SIG-M5 (cell line): ENCODE measurements at places on chromosomes 16 and 17.

- DNase-seq, result no peak
Observed at GRCh38 chr17:69326377-69327059, 415 bp downstream of the ABCA5 start.

- DNase-seq, result no peak
Observed at GRCh38 chr17:55690105-55690508, 32.6 kb downstream of the TMEM100 start.

DNA sequence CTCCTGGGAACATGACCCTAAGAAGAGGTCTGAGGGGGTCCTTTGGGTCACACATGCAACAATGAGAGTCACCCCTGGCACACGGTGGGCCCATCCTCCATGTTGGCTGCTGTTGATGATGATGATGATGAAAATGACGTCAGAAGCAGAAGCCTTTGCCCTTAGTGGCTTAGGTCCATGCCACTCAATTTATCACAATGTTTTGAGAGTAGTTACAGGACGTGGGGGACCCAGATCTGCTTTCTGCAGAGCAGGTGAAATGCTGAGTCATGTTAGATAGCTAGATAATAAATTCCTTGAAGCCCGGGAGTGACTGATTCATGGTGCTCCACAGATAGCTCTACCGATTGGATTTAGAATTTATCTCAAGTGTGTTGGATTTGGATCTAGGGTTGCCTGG, 53.9 kb downstream of the VPS35L start:
- no peak for DNase-seq

DNA sequence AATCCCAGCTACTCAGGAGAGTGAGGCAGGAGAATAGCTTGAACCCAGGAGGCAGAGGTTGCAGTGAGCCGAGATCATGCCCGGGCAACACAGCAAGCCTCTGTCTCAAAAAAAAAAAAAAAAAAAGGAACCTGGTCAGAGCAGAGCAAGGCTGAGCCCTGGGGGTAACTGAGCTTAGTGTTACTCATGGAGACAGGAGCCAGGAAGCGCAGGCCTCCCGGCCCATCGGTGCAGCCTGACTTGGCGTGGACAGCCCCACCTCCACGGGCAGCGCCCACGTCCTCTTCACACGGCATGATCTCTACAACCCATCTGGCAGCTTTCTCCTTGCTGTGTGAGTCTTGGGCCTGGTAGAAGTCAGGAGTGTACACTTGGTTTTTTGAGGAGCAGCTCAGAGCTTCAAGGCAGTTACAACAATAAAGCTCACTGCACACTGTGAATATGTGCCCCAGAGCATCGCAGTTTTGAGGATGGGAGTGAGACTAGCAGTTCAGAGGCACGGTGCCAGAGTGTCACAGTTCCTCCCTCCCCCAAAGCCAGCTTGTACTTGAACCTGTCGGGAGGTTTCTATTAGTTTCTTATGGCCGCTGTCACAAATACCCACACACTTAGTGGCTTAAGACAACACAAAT, 129.9 kb downstream of the RAP1GAP2 start:
- DNase-seq, result no peak

- no peak for DNase-seq
Observed at GRCh38 chr16:66304961-66305360, 61.5 kb upstream of the CDH5 start.

- no peak for DNase-seq
Observed at GRCh38 chr16:19785512-19786130, 67.5 kb downstream of the IQCK start.

DNA sequence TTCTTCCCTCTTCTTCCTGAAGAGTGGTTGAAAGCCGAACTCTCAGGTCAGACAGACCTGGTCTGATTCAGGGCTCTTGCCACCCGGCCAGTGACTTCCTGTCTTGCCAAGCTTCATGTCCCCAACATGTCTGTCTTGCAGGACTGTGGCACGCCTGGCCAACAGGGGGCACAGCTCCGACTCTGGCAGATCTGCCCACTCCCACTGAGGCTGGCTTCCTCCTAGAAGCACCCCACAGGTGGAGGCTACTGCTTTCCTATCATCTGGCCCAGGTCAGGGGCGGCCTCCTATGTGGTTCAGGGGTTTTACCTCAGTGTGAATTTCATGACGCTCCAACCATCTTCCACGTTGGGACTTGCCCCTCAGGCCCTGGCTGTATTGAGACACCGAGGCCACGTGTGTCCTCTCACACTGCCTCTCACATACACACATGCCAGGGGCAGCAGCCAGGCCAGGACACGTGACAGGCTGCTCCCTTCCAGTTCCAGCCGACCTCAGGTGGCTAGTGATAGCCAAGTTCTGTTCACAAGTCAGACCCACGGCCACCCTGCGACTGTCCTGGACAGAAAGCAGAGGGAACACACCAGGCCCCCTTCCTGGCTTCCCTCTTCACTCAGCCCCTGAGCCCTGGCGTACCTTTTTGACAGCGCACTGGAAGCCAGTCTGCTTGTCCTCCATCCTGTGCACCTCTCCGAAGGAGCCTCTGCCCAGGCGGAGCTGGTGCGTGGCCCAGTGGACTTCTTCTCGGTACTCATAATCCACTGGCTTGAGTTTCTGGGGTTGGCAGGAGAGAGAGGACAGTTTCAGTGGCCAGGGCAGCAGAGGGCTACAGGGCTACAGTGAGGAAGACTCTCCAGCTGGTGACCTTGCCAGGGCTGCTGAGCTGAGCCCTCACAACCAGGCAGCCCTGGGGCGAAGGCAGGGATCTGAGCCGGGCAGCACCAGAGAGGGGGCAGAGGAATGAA, 22.6 kb upstream of the SPATA32 start:
- no peak for DNase-seq

DNA sequence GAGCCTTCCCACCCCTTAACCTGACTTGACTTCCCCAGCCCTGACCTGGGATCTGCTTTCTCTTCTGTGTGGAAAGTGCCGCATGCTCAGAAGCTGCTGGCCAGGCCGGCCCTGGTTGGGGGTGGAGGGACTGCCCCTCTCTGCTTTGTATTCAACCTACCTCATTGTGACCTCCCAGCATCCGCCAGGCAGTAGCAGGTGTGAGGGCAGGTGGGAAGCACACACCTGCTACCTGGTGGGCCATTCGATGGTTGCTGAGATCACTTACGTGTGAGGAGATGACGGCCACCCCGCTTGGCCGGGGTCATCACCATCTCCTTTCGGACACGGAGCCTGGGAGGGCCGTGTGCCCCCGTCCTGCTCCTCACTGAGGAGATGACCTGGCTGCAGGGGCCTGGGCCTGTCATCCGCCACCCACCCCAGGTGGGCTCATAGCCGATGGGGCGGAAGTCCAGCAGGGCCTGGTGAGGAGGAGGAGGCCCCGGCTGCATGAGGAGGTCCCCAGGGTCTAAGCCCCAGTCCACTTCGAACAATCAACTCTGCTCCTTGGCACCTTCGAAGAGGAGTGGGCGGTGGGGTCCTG, 7.1 kb downstream of the CPNE7 start:
- no peak for DNase-seq

DNA sequence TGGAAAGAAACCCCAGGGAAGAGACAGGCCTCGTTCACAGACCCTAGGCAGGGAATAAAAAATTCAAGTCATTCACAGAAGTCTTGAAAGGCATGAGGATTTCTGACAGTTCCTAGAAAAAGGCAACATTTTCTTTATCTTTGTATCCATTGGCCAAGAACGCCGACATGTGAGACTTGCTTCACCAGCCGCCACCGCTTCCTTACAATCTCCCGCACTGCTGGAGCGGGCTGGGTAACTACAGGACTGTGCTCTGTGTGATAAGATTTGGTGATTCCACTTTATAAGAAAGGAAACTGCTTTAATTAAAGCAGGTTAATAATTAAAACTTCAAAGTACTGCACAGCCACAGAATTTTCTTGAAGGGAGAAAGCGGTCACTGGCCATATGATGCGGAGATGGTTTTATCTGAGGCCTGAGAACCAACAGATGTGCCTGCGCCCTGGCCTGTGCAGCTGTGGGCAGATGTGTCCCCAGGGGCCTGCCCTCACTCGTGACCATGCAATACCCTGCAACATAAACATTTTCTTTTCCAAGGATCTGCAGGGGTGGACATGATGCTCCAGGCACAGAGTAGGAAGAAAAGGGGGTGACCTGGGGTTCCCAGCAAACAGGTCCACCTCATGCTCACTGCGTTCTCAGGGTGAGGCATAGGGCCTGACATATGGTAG, 13.0 kb upstream of the LGALS3BP start:
- no peak for DNase-seq

DNA sequence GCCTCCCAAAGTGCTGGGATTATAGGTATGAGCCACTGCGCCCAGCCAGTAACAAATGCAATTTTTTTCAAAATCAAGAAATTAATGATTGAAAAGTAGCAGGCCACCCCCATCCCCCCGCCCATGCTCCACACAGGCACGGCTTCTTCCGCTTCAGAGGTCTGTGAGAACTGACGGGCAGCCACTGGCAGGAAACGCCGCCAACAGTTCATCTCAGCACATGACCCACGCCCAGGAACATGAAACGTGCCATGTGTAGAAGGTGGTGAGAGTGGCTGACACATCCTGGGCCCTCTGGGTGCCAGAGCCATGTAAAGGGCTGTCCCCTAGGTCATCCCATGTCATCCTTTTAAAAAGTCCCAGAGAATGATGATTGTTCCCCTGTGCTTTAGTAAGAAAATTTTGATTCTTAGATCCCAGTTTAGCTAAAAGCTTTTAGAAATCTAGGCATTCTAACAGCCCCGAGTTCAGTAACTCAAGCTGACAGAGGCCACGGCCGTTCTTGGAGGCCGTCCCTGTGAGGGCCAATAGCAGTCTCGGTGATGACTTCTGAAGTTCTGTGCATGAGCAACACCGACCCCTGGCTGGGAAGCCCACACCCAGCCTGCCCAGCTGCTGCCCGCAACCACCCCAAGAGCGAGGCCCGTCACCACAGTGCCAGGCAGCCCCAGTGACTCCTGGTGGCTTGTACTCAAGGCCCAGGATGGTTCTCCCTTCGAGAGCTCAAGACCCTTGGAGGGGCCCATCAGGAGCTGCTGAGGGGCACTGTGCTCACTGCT, 52.1 kb downstream of the KLHDC4 start:
- DNase-seq, result no peak

DNA sequence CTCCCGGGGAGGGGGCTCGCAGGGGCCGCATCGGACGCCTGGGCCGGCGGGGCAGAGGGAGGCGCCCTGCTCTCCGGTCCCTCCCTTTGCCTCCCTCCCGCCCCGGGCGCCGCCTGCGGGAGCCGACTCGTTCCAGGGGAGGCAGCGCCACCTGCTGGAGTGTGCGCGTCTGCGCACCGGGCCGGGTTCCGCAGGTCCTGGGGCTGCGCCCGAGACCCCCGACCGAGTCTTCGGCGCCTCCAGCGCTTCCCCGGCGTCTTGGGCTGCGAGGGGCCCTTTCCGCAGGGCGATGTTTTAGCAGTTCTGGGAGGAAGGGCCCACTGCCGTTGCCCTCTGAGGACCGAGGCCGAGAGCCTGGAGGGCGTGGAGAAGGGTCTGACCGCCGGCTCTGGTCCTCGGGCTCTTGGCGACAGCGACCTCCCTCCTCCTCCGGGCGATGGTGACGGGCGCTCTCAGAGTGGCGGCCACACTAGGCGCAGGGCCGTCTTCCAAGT, 106.3 kb downstream of the SEC14L1 start:
- peak; percentile 11 for DNase-seq

DNA sequence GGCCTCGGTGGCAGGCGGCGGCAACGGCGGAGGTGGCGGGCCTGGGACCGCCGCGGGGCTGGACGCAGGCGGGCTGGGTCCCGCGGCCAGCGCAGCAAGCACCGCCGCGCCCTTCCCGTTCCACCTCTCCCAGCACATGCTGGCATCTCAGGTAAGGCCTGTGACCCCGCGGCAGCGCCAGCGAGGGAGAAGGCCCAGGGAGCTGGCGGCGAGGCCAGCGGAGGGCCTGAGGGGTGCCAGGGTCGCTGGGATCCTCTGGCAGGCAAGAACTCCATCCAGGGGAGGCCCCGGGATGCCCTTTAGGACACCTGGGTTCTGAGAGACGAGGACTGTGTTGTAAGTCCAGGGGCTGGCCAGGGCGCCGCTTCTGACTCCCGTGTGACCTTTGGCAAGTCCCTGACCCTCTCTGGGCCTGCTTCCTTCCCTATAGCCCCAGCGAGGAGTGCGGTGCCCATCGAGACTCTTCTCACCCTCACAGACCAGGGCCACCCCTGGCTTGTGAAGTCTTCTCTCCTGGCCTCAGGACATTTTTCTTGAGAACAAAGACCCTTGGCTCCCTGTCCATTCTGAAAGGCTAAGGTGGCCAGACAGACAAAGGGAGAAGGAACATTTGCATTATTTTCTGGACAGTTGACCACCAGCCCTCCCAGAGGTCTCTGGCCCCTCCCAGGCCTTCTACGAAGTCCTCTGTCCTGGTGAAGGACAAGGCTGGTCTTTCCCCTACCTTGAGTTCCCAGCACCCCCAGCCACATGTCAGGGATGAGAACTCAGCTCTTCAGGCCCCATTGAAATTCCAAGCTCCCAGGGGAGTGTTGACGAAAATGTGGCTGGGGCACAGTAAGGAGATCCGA, 6.3 kb downstream of the TBX2 start:
- no peak for DNase-seq

GRCh38 chr17:72754513-72754912, 338.0 kb downstream of the SLC39A11 start:
- DNase-seq, result no peak

- no peak for DNase-seq
Observed at GRCh38 chr16:27446721-27447120, 44.7 kb downstream of the IL21R start.

DNA sequence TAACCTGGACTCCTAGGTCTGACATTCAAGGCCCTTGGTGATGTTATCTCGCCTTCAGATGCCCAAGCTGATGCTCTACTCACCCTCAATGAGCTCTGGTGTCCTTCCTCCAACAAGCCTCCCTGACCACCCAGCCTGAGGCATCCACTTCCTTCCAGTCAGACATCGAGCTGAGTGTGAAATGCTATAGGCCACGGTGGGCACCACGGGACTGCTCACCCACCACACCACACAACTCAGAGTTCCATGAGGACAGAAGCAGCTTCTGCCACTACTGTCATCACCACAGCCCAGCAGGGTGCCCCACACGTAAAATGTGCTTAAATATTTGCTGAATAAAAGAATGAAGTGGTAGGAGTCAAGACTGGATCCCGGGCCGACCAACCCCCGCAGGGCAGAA, 12.0 kb downstream of the CREBBP start:
- DNase-seq, result no peak

DNA sequence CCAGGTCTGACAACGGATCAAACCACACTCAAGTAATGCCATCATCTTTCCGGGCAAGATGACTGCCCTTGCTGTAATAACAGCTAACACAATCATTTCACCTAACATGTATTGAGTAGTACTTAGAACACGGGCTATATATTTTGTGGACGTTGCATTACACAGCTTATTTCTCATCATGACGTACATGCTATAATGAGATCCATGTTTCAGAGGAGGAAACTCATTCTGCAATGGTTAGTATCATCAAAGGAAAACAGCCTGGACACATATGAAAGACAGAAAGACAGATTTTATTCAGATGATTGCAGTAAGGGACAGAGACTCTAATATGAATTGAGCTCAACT, 446.7 kb downstream of the HS3ST3B1 start:
- no peak for DNase-seq

DNA sequence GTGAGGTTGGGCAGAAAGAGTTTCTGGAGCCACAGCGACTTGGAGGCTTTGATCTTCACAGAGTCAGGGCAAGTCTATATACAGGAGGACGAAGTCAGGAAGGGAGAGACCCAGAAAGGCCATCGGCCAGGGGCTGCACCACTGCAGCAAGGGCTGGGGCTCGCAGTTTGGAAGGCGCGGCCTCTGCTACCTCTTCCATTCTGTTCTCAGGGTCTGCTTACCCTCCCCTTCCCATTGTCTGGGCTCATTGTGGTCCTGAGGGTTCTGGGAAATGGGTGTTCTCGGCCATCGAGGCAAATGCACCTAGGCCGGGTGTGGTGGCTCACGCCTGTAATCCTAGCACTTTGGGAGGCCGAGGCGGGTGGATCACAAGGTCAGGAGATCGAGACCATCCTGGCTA, 16.0 kb downstream of the ST6GALNAC1 start:
- no peak for DNase-seq
